ENCODE measurements at places on chromosomes 2 and 18. TPM values are rescaled to one million over a fixed set of nuclear protein-coding genes. Genes with fewer than 3 reads are reported as not detected.

DNA sequence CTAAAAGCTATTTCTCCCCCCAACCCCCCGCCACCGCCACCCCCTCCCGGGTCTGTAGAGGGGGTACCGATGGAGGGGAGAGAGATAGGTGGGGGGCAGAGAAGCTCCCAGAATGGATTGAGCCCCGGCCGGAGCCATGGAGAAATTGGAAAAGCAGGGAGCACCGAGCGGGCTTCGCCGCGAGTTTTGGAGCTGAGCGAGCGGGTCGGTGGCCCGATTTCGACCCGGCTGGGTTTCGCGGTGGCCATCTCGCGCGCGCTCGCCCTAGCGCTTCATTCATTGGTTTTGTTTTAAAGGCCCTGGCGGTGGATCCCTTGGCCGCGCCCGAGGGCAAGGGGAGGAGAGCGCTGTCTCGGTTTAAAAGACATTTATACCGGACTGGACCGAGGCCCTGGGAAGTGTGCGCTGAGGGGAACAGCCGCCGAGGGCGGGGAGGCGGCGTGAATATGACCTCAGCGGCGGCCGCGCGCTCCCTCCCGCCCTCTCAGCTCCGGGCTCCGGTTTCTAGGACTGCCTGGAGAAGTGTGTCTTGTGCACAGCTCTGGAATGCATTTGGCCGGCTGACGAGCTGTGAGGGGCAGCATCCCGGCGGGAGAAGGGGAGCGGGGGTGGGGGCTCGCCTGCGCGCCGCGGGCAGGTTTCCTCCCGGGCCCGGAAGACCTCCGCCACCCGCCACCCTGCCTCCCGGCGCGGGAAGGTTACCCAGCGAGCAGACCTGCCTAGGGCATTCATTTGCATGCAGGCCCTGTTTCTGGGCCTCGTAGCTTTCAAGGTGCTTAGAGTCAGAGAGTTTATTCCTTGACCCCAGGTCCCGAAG is 1.7 kb upstream of the SMAD7 start:
- H3K4me3 ChIP-seq = peak overlapping the region; percentile 81
- H3K27me3 ChIP-seq = no peaks in the 10 kb centered on the region
- peaks cover 25% of the 10 kb centered on the region for H3K4me1 ChIP-seq
- DNase-seq = peak; percentile 58

Gene ZNF519
- 15.8 TPM for total RNA-seq

DNA sequence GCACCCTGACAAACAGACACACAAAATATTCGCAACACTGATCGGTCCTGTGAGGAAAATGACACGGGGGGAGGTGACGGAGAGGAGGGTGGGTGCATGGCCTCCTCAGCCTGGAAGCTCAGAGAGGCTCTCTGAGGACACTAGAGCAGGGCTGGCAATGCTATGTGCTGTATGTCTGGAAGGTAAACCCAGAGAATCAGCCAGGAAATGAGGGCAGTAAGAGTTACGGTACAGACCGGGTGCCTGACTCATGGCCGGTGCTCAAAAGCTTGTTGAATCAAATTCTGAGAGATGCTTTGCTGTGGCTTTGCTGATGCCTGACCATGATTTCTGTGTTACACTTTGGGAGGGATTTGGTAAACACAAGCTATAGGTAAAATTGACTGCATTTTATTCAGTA is 81.9 kb downstream of the CCDC93 start:
- no peak overlapping the region for H3K4me3 ChIP-seq
- DNase-seq = no peak
- no peaks in the 10 kb centered on the region for H3K4me1 ChIP-seq
- H3K27ac ChIP-seq = no peak overlapping the region

- H3K4me3 ChIP-seq = no peak overlapping the region
- peak overlapping the region; percentile 87 for H3K27ac ChIP-seq
- H3K4me1 ChIP-seq = peaks cover 99% of the 10 kb centered on the region
- no peak for DNase-seq
- peaks cover 29% of the 10 kb centered on the region for H3K36me3 ChIP-seq
- H3K27me3 ChIP-seq = no peaks in the 10 kb centered on the region
Measured at GRCh38 chr2:105800036-105800713, 55.5 kb downstream of the NCK2 start.

DNA sequence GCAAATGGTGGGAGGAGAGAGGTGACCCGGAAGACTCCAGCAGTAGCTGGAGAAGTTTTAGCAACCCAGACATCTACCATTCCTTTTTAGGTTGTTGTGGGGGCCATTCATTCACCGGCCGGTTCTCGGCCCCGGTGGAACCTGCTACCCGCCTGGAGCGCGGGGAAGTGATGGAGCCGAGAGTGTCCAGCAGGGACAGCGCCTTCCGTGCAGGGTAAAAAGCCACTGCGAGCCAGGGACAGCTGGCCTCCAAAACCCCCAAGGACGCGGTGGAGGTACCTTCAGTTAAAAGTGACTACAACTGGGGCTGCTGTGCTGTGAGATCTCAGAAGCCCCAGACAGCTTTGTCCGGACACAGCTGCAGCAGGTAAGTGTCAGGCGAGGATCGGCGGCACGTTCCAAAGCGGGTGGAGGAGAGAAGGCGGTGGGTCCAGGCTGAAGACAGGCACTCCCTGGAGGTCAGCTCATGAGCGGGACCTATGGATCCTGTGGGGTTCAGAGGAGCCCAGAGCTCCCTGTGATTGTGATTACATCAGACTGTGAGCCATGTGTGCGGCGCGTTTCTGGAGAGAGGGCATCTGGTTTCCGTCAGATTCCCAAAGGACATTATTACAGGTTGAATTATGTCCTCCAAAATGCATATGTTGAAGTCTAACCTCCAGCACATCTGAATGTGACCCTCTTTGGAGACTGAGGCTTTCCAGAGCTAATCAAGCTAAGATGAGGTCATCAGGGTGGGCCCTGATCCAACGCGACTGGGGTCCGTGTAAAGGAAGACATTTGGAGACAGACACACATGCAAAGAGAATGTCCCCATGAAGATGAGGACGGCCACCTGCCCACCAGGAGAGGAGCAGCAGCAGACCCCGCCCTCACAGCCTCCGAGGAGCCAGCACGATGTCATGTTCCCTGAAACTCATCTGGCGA is 276.3 kb downstream of the EIPR1 start:
- H3K27ac ChIP-seq = no peak overlapping the region
- no peak for DNase-seq
- H3K36me3 ChIP-seq = no peaks in the 10 kb centered on the region
- peaks cover 8% of the 10 kb centered on the region for H3K27me3 ChIP-seq

- no peaks in the 10 kb centered on the region for H3K27me3 ChIP-seq
- peaks cover 12% of the 10 kb centered on the region for H3K4me1 ChIP-seq
- peak; percentile 12 for DNase-seq
- no peaks in the 10 kb centered on the region for H3K36me3 ChIP-seq
- H3K27ac ChIP-seq = no peak overlapping the region
- no peak overlapping the region for H3K4me3 ChIP-seq
Measured at GRCh38 chr2:145411493-145411892, 891.6 kb upstream of the ZEB2 start.
